ENCODE measurements at places on chromosomes 3 and 15.

DNA sequence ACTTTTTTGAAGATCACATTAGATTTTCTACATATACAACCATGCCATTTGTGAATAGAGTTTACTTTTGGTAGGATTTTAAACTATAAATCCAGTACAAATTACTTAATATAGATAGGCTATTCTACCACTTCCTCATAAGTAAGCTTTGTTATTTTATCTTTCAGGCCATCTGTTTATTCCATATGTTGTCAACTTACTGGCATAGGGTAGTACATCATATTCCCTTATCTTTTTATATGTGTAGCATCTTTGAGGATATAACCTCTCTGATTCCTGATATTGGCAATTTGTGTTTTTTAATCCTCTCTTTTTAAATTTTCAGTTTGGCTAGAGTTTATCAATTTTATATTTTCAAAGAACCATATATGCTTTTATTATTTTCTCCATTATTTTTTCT lies 515.4 kb downstream of the DIPK2A start:
- DNase-seq: no peak

DNA sequence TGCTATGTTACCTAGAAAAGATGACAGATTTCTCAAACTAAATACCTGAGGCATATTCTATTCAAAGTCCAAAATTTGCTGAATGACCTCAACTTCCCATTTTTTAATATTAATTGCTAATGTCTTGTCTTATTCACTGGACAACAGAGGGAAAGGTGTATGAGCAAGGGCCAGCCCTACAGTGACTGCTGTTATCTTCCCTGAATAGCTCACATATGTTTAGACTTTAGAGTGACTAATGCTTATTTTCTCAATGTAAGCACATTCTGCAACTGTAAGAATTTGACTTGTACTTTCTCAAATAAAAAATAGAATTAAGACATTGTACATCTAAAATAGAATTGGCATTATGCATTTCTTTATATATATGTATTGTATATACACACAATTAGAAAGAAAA lies 26.5 kb upstream of the AADACL2 start:
- DNase-seq: no peak

DNA sequence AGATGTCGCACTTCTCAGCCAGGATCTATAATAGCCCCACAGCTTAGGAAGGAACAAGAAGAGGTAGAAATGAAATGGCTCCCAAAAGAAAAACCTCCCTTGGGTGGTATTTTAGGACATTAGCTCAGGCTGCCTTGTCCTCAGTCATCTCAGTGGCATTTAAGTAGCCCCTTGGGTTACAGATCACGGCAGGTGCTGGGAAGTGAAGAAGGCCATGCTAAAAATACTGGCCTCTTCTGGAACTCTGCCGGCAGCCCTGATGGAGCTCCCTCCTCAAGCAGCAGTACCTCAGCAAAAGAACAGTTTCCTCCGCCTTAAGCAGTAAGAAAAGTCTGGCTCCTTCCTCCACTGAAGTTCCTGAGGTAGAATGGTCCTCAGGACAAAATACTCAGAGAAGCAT lies 7.3 kb upstream of the TPM1 start:
- no peak for DNase-seq

GRCh38 chr3:94071713-94072284 lies 8.9 kb downstream of the NSUN3 start:
- DNase-seq: no peak

- DNase-seq: no peak
Measured at GRCh38 chr15:75456710-75457109, 5.2 kb upstream of the SIN3A start.

DNA sequence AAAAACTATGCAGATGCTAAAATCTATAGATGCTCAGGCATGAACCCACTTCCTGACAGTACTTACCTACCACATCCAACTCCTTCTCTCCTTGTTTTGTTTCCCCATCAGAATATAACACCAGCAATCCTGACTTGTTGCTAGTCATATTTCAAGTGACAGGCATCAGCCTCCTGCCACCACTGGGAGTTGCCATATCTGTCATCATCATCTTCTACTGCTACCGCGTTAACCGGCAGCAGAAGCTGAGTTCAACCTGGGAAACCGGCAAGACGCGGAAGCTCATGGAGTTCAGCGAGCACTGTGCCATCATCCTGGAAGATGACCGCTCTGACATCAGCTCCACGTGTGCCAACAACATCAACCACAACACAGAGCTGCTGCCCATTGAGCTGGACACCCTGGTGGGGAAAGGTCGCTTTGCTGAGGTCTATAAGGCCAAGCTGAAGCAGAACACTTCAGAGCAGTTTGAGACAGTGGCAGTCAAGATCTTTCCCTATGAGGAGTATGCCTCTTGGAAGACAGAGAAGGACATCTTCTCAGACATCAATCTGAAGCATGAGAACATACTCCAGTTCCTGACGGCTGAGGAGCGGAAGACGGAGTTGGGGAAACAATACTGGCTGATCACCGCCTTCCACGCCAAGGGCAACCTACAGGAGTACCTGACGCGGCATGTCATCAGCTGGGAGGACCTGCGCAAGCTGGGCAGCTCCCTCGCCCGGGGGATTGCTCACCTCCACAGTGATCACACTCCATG lies 65.3 kb downstream of the TGFBR2 start:
- DNase-seq: no peak

All from activated CD4-positive, alpha-beta T cell treated with anti-CD3 and anti-CD28 coated beads for 24 hours (primary cell).